ENCODE measurements at places on chromosomes 5 and 9.

DNA sequence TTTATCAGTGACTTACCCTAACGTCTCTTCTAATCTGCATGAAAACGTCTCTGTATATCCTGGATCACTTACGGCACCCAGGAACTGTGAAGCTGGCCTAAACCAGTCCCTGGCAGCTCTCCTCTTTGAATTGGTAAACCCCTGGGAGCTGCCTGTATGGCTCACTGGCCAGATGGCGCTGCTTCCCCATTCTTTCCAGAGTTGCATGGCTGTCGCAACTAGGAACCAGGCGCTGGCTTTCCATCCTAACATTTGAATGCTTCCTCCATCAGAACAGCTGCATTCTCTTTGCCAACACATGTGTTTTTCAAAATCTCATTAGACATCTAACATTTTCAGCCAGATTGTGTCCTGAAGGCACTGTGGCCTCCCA, 8.0 kb upstream of the PCA3 start:
- DNase-seq = no peak

- no peak for DNase-seq
Observed at GRCh38 chr9:22134390-22134789, 125.3 kb upstream of the CDKN2B start.

DNA sequence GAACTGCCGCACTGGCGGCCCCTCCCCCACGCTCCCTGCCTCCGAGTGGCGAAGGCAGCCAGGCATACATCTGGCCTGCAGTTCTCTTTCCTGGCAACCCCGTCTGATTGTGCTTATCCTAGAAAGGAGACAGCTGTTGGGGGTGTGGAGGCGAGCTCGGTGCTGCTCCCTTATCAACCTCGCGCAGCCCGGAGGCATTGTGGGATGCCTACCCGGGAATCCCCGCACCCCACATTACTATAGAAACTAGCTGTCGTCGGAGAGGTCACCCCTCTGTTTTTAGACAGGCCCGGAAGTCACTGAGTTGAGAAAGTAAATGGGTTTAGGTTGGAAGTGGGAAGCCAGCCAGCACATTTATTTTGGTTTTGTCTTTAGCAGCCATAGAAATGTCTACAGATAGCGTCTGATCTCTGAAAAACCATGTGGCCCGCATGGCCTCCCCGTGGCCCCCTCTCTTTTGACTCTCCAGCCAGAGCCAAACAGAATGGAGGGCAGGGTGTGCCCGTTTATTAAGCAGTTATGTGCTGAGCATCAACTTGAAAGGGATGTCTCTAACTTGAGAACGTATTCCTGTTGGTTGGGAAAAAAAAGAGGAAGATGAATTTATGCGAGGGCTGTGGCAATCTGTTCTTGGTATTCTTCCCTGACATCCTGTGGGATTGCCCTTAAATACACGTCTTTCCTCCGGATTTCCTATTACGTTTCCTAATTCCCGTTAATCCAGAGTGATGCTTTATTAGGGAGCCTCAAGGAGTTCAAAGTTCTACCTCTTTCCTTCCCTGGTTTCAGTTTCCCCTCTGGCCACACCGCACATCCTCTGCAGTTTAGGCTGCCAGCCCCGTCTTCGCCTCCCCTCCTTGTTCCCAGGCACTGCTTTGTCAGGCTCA, 3.9 kb downstream of the STC2 start:
- no peak for DNase-seq

DNA sequence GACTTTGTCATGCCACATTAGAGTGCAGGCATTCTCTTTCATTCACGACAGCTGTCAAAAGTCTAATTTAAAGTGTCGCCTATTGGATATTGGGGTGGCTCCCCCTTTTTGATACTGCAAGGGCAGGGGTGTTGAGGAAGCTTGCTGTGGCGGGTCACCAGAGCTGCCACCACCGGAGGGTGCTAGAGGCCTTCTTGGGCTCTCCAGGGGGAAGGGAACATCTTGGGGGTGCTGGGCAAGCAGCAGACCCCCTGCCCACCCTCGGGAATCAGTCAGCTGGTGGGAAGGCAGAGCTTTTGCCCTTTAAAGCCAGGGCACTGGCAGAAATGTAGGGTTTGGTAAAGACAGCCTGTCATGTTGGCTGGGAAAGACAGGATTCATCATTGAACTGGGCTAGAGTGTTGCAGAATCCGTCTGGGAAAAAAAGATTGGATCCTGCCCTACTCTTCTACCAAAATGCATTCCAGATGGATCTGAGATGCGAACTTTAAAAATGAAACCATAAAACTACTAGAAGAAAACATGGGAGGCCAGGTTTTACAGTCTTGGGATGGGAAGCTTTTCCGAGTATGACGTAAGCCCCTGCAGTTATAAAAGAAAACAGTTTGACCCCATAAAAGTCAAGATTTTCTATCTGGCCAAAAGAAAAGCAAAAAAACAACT, 22.3 kb downstream of the COL5A1 start:
- DNase-seq = no peak

DNA sequence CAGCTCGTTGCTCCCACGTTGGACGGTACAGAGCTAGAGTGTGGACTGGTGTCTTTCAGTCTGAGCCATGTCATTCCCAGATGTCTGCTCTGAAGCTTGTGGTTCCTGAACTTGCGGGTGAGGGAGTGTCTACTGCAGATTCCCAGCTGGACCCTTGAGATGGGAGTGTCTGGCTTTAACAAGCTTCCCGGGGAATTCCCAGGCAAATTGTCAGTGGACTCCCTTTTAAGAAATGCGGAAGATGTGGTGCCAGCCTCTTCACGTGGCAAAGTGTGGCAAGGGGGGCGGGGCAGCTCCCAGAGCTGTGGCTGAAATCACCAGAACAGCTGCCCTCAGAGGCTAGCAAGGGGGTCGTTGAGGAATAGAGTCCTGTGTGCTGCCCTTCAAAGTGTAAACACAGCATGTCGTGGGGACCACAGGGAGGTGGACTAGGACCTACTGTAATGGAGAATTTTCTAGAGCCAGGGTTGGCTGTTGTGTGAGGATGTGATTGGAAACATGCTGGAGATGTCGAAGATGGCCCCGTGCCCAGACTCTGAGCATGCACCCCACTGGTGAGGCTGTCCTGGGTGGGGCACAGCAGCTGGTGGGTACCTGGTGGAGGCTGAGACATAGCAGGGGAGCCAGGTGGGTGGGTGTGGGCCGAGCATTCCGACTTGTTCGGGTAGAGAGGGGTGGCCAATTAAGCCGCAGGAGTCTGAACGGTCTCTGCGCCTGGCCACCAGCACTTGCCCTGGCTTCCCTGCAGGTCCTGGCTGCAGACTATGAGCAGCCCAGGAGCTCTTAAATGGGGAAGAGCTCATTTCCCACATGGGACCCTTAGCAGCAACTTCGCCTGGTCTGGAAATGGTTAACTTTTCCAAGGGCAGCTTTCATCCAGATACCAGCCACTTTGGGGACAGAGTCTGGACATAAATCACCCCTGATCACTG, 37.4 kb downstream of the PRRX2 start:
- DNase-seq = no peak

- no peak for DNase-seq
Observed at GRCh38 chr5:83924171-83924570, 203.5 kb upstream of the HAPLN1 start.

- DNase-seq = no peak
Observed at GRCh38 chr5:133996683-133997252, 8.0 kb downstream of the VDAC1 start.

DNA sequence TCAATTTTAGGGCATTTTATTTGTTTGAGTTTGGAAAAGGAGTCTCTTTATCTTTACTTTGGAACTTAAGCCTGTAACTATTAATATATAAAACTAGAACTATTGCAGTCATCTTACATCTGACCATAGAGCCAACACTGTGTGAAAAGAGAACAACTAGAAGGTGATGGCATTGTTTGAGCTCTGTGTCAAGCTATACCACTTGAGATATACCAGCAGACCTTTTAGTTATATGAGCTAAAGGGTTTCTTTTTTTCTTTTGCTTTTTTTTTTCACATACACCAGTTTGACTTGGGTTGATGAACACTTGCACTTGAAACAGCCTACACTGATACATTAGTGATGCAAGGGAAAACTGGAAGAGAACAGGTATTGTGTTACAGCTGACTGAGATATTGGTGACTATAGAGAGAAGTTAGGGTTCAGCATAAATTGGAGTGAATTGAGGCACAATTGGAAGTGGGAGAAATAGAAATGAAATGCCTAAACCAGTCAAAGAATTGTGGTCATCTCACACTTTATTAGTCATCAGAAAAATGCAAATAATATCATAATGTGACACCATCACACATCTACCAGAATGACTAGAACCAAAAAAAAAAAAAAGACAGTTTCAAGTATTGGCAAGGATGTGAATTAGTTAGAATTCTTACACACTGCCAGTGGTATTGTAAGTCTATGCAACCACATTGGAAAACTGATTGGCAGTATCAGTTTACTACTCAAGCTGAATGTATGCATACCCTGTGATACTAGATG, 60.9 kb downstream of the ADRB2 start:
- no peak for DNase-seq

All from bone marrow (tissue), 2 donors.